ENCODE measurements at places on chromosomes 5 and 9.
A peak's percentile ranks its signal among the peaks of the same experiment; 100 is the strongest.

GRCh38 chr5:135191084-135191826 lies 157.2 kb upstream of the PITX1 start:
- peak; percentile 48 for DNase-seq

DNA sequence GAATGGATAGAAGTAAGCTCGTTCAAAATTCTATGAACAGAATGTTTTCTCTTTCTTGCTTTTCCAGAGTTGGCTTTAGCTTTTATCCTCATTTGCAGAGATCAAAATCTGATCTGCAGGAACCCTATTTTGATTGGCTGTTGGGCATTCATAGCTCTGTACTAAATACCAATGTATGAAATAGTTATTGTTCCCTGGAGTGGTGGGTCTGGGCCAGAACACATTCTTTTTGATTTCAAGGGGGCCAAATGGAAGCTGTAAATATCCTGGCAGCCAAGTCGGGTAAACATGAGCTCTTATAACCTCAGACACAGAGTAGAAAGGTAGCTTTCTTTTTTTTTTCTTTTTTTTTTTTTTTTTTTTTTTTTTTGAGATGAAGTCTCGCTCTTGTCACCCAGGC lies 241.5 kb downstream of the PDZD2 start:
- no peak for DNase-seq

DNA sequence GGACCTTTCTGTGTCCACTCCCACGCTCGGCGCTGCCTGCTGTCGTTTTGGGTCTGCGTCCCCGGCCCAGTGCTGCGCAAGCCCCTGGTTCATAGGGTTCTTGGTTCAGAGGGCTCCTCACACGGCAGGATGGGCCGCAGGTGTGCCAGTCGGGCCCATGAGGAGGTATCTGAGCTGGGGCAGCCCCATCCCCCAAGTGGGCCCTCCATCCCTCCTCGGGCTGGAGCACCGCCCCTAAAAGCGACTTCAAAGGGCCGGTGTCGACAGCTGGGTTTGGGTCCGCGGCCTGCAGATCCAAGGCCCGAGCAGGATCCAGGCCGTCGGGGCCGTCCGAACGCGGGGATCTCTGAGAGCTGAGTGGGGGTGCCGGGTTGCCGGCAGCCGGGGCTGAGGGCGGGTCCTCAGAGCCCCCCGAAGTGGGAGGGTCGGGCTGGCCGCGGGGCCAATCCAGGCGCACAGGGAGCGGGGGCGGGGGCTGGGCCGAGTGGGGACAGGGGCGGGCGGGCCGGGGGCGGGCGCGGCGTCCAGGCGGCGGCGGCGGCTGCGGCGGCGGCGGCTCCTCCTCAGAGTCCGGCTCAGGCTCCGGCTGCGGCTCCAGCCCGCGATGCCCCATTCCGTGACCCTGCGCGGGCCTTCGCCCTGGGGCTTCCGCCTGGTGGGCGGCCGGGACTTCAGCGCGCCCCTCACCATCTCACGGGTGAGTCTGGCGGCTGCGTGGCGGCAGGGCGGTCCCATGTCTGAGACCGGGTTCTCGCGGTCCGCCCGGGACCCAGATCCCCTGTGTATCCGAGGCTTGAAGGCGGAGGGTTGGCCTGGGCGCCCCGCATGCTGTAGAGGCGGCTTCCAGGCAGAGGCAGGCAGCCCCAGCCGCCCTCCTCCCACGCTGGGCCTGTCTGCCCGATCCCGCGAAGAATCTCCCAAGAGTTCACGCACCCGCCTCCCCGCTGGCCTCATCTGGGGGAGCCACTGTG lies at the start of gene PDLIM4:
Gene PDLIM4 (plus strand): TSS at position 566 of the 971 bp plus-strand sequence. CDS start 39 bp downstream, at position 605.
- DNase-seq = no peak

- DNase-seq = no peak
These were observed 21.6 kb downstream of the RAB14 start for GRCh38 chr9:121179930-121180681.

DNA sequence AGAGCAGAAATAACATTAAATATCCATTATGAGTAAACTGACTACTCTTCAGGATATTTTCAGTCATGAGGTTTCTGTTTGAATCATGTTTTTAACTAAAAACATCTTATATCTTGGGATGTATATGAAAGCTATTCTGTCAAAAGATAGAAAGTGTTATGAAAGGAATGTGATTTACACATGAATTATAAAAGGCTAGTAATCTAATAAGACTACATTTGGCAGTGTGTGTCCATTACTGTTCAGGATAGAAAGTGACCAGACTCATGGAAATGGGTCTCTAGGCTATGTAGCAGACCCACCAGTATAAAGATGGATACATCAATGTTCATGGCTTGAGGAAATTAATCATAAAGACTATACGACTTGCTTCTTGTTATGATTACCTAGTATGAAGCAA lies 1328.2 kb upstream of the NUDT12 start:
- no peak for DNase-seq
